ENCODE measurements at places on chromosomes 11 and 22.

- no peak overlapping the region for H3K27ac ChIP-seq
- no peaks in the 10 kb centered on the region for H3K36me3 ChIP-seq
- peak; percentile 63 for DNase-seq
- no peaks in the 10 kb centered on the region for H3K27me3 ChIP-seq
- H3K4me1 ChIP-seq = no peaks in the 10 kb centered on the region
These were observed 7.0 kb upstream of the DDX17 start for GRCh38 chr22:38513063-38513462.

- H3K27ac ChIP-seq = peak within 1 kb of the TSS; percentile 72
- DNase-seq = peak; percentile 96
- H3K27me3 ChIP-seq = no peaks in the 10 kb centered on the region
- H3K36me3 ChIP-seq = peaks cover 6% of the 10 kb centered on the region
These were observed at the start of gene TM7SF2 for GRCh38 chr11:65111744-65112545. Gene TM7SF2, plus strand, starts transcription at chr11:65111872. Its CDS starts 144 bp downstream, at chr11:65112016.

GRCh38 chr22:17536269-17536668 lies 27.0 kb upstream of the SLC25A18 start:
- no peaks in the 10 kb centered on the region for H3K27me3 ChIP-seq
- no peaks in the 10 kb centered on the region for H3K36me3 ChIP-seq
- no peak for DNase-seq
- no peak overlapping the region for H3K27ac ChIP-seq
- no peaks in the 10 kb centered on the region for H3K4me1 ChIP-seq

- H3K27me3 ChIP-seq = no peaks in the 10 kb centered on the region
- DNase-seq = no peak
- H3K27ac ChIP-seq = peak overlapping the region; percentile 92
- H3K4me1 ChIP-seq = peaks cover 40% of the 10 kb centered on the region
These were observed 756 bp downstream of the CLNS1A start for GRCh38 chr11:77636731-77637344.

GRCh38 chr22:50720301-50721256 lies 17.4 kb upstream of the ACR start:
- H3K27ac ChIP-seq = no peak overlapping the region
- no peaks in the 10 kb centered on the region for H3K36me3 ChIP-seq
- no peak overlapping the region for H3K4me3 ChIP-seq
- H3K27me3 ChIP-seq = no peaks in the 10 kb centered on the region
- no peaks in the 10 kb centered on the region for H3K4me1 ChIP-seq

GRCh38 chr11:32171445-32171844 lies 80.6 kb downstream of the RCN1 start:
- peaks cover 23% of the 10 kb centered on the region for H3K4me1 ChIP-seq
- H3K27me3 ChIP-seq = no peaks in the 10 kb centered on the region
- DNase-seq = no peak
- H3K27ac ChIP-seq = no peak overlapping the region
- H3K4me3 ChIP-seq = no peak overlapping the region

GRCh38 chr22:23822101-23822671 lies 16.6 kb downstream of the DERL3 start:
- H3K4me3 ChIP-seq = no peak overlapping the region
- H3K36me3 ChIP-seq = peaks cover 39% of the 10 kb centered on the region
- H3K27ac ChIP-seq = peak overlapping the region; percentile 8
- peaks cover 5% of the 10 kb centered on the region for H3K4me1 ChIP-seq
- H3K27me3 ChIP-seq = no peaks in the 10 kb centered on the region

GRCh38 chr11:111351374-111352055 lies 27.6 kb downstream of the POU2AF1 start:
- H3K27ac ChIP-seq = no peak overlapping the region
- no peaks in the 10 kb centered on the region for H3K27me3 ChIP-seq
- no peaks in the 10 kb centered on the region for H3K36me3 ChIP-seq
- no peaks in the 10 kb centered on the region for H3K4me1 ChIP-seq
- H3K4me3 ChIP-seq = no peak overlapping the region

- DNase-seq = peak; percentile 45
- peaks cover 3% of the 10 kb centered on the region for H3K36me3 ChIP-seq
- peaks cover 3% of the 10 kb centered on the region for H3K27me3 ChIP-seq
These were observed 28.3 kb upstream of the WNT11 start for GRCh38 chr11:76234416-76235232.

DNA sequence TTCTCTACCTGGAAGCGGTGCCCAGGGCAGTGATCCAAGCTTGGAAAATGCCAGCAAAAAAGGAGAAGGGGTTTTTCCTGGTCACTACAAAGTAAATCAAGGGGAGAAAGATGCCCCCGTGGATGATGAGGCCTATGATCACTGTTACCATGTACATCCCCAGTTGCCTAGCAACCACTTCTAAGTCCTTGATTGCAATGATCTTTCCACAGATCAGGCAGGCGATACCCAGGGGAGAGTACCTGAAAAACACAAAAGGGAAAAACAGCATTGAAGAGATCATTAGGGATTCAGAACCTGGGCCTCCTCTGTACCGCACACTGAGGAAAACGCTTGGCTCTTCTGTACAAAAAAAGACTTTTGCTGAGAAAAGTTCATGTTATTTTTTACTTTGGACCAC lies 127.1 kb downstream of the SLC1A2 start:
- peaks cover 26% of the 10 kb centered on the region for H3K4me1 ChIP-seq
- no peak overlapping the region for H3K27ac ChIP-seq
- DNase-seq = peak; percentile 15
- no peaks in the 10 kb centered on the region for H3K36me3 ChIP-seq

DNA sequence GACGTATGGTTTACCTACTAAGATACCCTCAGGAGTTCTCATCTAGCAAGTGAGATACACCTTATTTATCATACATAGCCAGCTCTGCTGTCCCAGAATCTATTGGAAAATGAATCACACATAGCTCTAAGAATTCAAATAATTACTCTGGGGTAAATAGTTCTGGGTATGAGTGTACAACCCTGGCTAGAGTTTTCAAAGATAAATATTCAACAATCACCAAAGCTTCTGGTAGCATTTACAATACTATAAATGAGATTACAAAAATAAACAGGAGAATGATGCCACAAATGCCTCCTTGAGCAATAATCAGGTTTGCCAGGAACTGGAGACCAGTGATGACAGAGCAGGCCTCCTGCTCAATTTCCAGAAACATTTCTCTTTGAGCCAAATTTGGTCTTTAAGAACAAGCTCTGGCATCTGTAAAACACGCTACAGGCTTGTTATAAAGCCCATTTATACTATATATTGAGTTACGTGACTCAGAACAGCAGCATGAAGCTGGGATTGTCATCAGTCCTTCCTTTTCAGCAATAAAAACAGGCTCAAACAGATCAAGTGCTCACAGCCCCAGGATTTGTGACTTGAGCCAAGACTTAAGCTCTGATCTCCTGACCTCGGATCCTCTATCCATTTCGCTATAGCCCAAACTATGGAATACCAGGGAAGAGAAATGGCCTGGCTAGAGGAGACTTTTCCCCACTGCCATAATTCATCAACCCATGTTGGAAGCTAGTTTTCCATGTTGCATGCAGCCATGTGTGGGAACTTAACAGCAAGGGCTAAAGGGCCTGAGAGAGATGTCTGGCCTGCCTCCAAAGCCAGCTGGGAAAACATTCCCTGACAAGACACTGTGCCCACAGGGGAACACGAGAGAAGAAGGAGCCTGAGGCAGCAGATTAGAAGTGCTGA lies 19.7 kb downstream of the RAB30 start:
- no peak overlapping the region for H3K27ac ChIP-seq
- H3K4me3 ChIP-seq = no peak overlapping the region
- peaks cover 11% of the 10 kb centered on the region for H3K36me3 ChIP-seq
- no peaks in the 10 kb centered on the region for H3K27me3 ChIP-seq
- H3K4me1 ChIP-seq = peaks cover 44% of the 10 kb centered on the region

All from activated naive CD4-positive, alpha-beta T cell treated with anti-CD3 and anti-CD28 coated beads for 36 hours (primary cell).